ENCODE measurements at places on chromosomes 1 and 21. TPM values are rescaled to one million over a fixed set of nuclear protein-coding genes. Genes with fewer than 3 reads are reported as not detected.

- H3K27ac ChIP-seq, result no peak overlapping the region
- no peaks in the 10 kb centered on the region for H3K36me3 ChIP-seq
- H3K4me3 ChIP-seq, result no peak overlapping the region
- no peaks in the 10 kb centered on the region for H3K27me3 ChIP-seq
- peaks cover 12% of the 10 kb centered on the region for H3K4me1 ChIP-seq
- no peak for DNase-seq
Measured at GRCh38 chr21:34031835-34032370, 41.5 kb upstream of the MRPS6 start.

DNA sequence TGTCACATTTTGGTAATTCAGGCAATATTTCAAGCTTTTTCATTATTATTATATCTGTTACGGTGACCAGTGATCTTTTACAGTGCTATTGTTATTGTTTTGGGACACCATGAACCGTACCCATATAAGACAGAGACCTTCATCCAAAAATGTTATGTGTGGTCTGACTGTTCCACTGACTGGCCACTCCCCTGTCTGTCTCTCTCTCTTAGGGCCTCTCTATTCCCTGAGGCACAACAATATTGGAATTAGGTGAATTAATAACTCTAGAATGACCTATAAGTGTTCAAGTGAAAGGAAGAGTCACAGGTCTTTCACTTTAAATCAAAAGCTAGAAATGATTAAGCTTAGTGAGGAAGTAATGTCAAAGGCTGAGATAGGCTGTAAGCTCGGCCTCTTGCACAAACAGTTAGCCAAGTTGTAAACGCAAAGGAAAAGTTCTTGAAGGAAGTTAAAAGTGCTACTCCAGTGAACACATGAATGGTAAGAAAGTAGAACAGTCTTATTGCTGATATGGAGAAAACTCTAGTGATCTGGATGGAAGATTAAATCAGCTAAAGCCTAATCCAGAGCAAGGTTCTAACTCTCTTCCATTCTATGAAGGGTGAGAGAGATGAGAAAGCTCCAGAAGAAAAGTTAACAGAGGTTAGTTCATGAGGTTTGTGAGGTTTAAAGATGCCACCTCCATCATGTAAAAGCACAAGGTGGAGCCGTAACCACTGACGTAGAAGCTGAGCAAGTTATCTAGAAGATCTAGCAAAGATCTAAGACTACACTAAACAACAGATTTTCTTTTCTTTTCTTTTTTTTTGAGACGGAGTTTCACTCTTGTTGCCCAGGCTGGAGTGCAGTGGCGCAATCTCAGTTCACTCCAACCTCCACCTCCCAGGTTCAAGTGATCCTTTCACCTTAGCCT, 19.7 kb upstream of the DIPK1A start:
- H3K27ac ChIP-seq, result no peak overlapping the region
- no peaks in the 10 kb centered on the region for H3K4me1 ChIP-seq
- H3K4me3 ChIP-seq, result no peak overlapping the region
- no peaks in the 10 kb centered on the region for H3K36me3 ChIP-seq

DNA sequence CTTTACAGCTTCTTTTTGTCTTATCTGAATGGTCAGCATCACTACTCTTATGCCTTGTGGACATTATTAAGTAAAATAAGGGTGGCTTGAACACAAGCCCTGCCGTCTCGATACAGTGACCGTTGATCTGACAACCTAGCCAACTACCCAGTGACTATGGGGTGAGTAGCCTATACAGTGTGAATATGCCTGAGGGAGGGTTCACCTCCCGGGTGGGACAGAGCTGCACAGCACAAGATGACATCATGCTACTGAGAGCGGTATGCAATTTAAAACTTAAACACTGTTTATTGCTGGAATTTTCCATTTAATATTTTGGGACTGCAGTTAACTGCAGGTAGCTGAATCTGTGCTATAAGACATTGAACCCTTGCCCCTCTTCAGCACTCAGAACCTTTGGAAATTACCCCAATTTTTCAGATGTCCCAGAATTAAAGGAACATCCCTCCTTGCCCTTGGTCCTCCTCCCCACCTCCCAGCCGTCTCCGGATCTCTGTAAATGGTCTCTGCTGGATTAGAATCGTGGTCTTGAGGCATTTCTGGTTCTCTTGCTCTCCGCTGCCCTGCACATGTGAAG, 618.5 kb downstream of the PTPRU start:
- H3K36me3 ChIP-seq, result no peaks in the 10 kb centered on the region
- H3K4me3 ChIP-seq, result no peak overlapping the region
- H3K27me3 ChIP-seq, result no peaks in the 10 kb centered on the region
- H3K4me1 ChIP-seq, result no peaks in the 10 kb centered on the region
- H3K27ac ChIP-seq, result no peak overlapping the region

DNA sequence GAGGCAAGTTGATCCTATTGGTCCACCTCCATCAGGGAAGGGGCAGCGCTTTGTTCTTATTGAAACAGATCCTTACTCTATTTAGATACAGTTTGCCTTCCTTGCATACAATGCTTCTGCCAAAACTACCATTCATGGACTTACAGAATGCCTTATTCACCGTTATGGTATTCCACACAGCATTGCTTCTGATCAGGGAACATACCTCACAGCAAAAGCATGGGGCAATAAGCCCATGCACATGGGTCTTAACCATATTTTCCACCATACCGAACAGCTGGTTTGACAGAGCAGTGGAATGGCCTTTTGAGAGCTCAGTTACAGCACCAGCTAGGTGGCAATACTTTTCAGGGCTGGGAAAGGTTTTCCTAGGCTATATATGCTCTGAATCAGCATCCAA, 544.8 kb upstream of the ADGRL4 start:
- no peaks in the 10 kb centered on the region for H3K27me3 ChIP-seq
- no peaks in the 10 kb centered on the region for H3K36me3 ChIP-seq
- no peak for DNase-seq

Gene PSMB4
- 198 TPM for total RNA-seq

Gene RXRG
- total RNA-seq, result not detected

Gene RAB7B
- 23.5 TPM for total RNA-seq

Data from esophagus squamous epithelium (tissue), 5 donors.